ENCODE measurements at places on chromosomes 4 and X.

- H3K27ac ChIP-seq: no peak overlapping the region
- no peak overlapping the region for H3K4me3 ChIP-seq
- H3K4me1 ChIP-seq: no peaks in the 10 kb centered on the region
- H3K36me3 ChIP-seq: no peaks in the 10 kb centered on the region
- no peak for DNase-seq
Observed at GRCh38 chr4:150769845-150770244, 187.9 kb downstream of the MAB21L2 start.

- no peaks in the 10 kb centered on the region for H3K4me1 ChIP-seq
- no peak for DNase-seq
- no peaks in the 10 kb centered on the region for H3K27me3 ChIP-seq
- no peak overlapping the region for H3K4me3 ChIP-seq
- H3K36me3 ChIP-seq: no peaks in the 10 kb centered on the region
Observed at GRCh38 chr4:53000560-53000959, 138.4 kb downstream of the RASL11B start.

DNA sequence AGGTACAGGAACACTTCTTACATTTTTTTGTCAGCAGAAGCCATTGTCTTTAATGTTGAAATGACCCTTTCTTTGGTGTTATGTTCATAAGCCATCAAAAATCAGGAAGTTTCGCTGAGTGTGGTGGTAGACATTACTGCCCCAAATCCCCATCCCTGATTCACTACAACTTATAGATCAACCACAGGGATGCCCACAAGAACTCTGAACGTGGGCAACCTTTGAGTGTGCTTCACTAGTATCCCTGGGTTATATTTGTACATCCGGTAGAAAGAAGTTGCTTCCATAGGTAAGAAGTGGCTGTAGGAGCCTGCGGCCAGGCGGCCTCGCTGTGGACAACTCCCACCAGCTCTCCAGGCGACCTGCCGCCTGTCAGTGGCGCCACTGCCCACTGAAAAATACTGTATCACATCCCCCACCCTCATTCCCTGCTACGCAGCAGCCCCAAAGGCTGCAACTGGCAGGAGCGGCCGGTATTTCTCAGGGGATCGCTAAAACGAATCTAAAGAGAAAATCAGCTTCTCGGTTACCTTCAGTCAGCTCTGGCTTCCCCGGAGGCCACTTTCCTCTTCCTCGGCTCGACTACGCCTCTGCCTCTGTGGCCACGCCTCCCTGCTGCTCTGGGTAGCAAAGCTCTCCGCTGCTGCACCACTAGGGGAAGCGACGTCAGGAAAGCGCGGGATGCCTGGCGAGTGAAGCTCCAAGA is 13.9 kb upstream of the ETDC start:
- H3K27me3 ChIP-seq: no peaks in the 10 kb centered on the region
- H3K27ac ChIP-seq: no peak overlapping the region
- H3K36me3 ChIP-seq: no peaks in the 10 kb centered on the region

DNA sequence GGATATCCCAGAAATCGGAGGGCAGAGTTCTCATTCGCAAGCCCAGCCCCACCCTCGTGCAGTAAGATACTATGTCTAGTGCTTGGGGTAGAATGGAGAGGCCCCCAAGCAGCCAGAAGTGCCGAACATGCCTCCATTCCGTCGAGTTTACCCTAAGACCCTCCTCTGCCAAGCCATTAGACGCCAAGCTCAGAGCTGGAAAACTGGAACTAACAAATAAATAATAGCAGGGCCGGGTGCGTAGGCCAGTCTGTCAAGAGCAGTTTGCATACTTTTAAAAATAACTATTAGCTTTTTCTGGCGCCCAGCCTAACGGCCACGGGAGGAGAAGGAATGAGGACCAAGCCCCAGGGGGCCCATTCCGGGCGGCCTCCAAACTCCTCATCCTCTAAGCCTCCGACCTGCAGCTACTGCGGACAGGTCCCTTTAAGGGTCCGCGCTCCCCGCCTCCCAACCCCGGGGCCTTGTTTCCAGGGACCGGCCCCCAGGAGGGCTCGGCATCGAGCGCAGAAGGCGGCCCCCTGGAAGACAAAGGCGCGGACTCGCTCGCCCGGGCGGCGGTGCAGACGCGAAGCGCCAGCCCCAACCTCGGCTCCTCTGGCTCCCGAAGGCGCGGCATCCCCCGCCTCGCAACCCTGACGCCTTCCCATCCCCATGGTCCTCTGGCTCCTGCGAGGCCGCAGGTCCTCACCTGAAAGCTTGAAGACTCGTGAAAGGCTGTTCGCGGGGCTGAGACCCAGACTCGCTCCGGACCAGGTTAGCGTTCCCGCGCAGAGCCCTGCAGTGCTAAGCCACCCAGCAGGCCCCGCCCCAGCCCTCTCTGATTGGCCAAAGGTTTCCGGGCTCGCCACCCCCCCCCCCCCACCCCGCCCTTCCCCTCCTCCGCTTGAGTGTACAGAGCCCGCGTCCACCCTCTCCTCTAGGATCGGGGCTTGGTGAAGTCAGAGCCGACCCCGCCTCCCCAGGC is at the start of gene TMSB15A:
Gene TMSB15A, minus strand, starts transcription at position 765 of the 967 bp plus-strand sequence.
- no peak within 1 kb of the TSS for H3K4me3 ChIP-seq
- H3K36me3 ChIP-seq: no peaks in the 10 kb centered on the region
- H3K4me1 ChIP-seq: no peaks in the 10 kb centered on the region
- no peak within 1 kb of the TSS for H3K27ac ChIP-seq
- no peaks in the 10 kb centered on the region for H3K27me3 ChIP-seq

DNA sequence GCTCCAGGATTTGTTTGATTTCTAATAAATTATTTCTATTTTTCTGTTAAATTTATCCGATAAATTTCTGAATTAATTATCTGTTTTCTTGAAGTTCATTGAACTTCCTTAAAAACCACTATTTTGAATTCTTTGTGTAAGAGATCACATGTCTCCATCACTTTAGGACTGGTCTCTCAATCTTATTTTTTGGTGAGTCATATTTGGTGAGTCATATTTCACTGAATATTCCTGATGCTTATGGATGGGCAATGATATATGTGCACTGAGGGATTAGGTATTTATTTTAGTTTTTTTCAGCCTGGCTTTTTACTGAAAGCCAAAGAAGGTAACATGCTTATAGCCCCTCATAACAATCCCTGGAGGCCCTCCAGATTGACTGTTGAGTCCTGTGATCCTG is 48.5 kb upstream of the IL15 start:
- no peak for DNase-seq
- no peaks in the 10 kb centered on the region for H3K27me3 ChIP-seq

DNA sequence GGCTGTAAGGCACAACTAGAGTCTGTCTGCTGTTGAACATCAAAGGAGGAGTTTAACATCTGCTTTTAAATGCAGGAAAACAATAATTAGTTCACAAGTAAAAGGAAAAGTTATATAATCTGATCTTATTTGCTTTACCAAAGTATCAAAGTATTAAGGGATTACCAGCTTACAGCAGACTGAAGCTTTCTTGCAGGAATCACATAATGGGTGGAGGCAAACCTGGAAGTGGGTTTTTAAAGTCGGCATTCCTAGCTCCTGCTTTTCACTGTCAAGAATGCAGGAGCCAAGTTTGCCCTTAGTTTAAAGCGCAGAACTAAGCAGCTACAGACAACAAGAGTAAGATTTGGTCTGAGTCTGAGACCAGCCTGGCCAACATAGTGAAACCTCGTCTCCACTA is 122.2 kb downstream of the APBB2 start:
- H3K27ac ChIP-seq: no peak overlapping the region
- H3K4me1 ChIP-seq: no peaks in the 10 kb centered on the region
- DNase-seq: no peak
- H3K4me3 ChIP-seq: no peak overlapping the region

DNA sequence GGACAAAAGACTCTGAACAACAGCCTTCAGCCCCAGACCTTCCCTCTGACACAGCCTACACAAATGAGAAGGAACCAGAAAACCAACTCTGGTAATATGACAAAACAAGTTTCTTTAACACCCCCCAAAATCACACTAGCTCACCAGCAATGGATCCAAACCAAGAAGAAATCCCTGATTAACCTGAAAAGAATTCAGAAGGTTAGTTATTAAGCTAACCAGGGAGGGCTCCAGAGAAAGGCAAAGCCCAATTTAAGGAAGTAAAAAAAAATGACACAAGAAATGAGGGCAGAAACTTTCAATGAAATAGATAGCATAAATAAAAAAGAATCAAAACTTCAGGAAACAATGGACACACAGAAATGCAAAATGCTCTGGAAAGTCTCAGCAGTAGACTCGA is 224.0 kb downstream of the TRIML1 start:
- H3K27ac ChIP-seq: no peak overlapping the region
- H3K4me3 ChIP-seq: no peak overlapping the region
- no peaks in the 10 kb centered on the region for H3K36me3 ChIP-seq

GRCh38 chr4:173403051-173403450 is 4.1 kb upstream of the SCRG1 start:
- DNase-seq: no peak
- H3K4me1 ChIP-seq: peaks cover 9% of the 10 kb centered on the region
- H3K36me3 ChIP-seq: no peaks in the 10 kb centered on the region
- no peak overlapping the region for H3K27ac ChIP-seq

- no peaks in the 10 kb centered on the region for H3K27me3 ChIP-seq
- H3K4me1 ChIP-seq: peaks cover 7% of the 10 kb centered on the region
- no peak overlapping the region for H3K27ac ChIP-seq
- H3K36me3 ChIP-seq: no peaks in the 10 kb centered on the region
- no peak for DNase-seq
Observed at GRCh38 chr4:74217365-74217764, 59.4 kb downstream of the MTHFD2L start.

DNA sequence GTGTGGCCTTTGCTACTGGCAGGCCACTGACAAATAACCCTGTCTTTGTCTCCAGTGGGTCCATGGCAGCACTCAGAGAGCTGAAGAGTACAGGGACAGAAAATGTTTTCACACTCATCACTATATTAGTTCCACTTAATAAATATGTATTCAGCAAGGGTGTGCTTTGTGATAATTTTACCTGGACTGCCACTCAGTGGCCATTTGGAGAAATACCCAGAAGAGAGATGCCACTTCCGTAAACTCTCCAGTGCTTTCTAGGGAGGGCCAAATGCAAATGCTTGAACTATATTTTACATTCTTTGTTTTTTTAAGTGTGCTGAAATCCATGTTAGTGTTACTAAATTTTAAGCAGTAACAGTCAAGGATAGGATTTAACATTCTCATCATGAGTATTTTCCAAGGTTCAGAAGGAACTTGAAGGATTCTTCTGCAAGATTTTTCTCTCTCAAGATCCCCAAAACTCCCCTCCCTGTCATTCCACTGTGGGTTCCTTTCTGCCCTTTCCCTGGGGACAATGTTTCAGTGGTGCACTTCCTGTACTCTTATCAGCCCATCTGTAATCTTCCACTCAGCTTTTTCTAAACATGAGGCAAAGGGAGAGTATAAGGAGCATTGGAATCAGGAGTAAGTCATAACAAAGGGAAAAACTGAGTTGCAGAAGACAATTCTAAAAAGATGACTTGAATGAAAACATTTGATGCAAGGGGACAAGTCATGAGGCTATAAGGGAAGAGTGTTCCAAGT is 46.0 kb downstream of the TFDP3 start:
- no peaks in the 10 kb centered on the region for H3K27me3 ChIP-seq
- no peak overlapping the region for H3K4me3 ChIP-seq
- peak; percentile 6 for DNase-seq
- no peak overlapping the region for H3K27ac ChIP-seq
- no peaks in the 10 kb centered on the region for H3K36me3 ChIP-seq
- H3K4me1 ChIP-seq: peaks cover 5% of the 10 kb centered on the region

- no peak overlapping the region for H3K27ac ChIP-seq
- H3K27me3 ChIP-seq: no peaks in the 10 kb centered on the region
- no peak overlapping the region for H3K4me3 ChIP-seq
- H3K4me1 ChIP-seq: peaks cover 2% of the 10 kb centered on the region
- no peak for DNase-seq
- H3K36me3 ChIP-seq: no peaks in the 10 kb centered on the region
Observed at GRCh38 chrX:150683112-150683511, 10.1 kb upstream of the MTMR1 start.

- no peak overlapping the region for H3K27ac ChIP-seq
- no peaks in the 10 kb centered on the region for H3K4me1 ChIP-seq
- H3K36me3 ChIP-seq: no peaks in the 10 kb centered on the region
- no peak for DNase-seq
Observed at GRCh38 chr4:149173241-149174013, 642.2 kb downstream of the IQCM start.

- H3K27ac ChIP-seq: no peak overlapping the region
- DNase-seq: no peak
- H3K4me1 ChIP-seq: no peaks in the 10 kb centered on the region
- H3K27me3 ChIP-seq: no peaks in the 10 kb centered on the region
Observed at GRCh38 chrX:43467608-43468234, 188.4 kb upstream of the MAOA start.

- H3K27me3 ChIP-seq: no peaks in the 10 kb centered on the region
- no peaks in the 10 kb centered on the region for H3K4me1 ChIP-seq
- DNase-seq: no peak
- H3K4me3 ChIP-seq: no peak overlapping the region
- no peak overlapping the region for H3K27ac ChIP-seq
- no peaks in the 10 kb centered on the region for H3K36me3 ChIP-seq
Observed at GRCh38 chr4:145679520-145679919, 426 bp upstream of the C4orf51 start.

DNA sequence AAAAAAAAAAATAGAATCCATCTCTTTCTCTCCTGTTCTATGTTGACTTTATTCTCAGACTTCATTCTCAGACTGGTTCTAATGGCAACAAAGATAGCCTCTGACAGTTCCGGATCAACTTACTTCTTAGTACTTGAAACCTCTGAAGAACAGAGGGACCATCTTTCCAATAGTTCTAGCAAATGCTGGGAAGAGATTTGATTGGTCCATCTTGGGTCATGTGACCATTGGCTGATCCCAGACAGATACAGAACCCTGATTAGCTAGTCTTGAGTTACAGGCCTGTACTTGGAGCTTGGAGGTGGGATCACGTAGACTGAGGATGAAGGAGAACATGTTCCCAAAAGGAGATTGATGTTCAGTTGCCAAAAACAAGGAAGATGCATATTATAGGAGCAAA is 66.9 kb upstream of the STIM2 start:
- H3K27me3 ChIP-seq: no peaks in the 10 kb centered on the region
- no peaks in the 10 kb centered on the region for H3K4me1 ChIP-seq

DNA sequence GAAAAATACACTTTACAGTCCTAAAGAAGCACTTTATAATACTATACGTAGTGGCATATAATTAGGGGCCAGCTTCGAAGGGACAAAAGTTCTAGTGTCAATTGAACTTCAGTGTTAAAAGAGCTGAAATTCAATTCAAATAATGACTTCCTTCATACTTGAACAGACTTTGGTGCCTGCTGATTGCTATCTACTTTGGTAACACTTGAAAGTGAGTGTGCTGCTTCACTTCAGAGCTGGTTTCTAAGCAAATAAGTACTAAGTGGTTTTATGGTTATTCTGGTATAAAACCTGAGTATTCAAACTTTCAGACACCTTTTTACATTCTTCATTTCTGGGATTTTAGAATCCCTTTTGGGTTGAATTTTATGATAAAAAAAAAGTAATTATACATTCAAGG is 107.0 kb downstream of the SLC4A4 start:
- H3K36me3 ChIP-seq: no peaks in the 10 kb centered on the region
- H3K27ac ChIP-seq: no peak overlapping the region
- no peak overlapping the region for H3K4me3 ChIP-seq
- no peaks in the 10 kb centered on the region for H3K27me3 ChIP-seq
- DNase-seq: no peak

All from DND-41 (cell line).